NCI-H82 (cell line): ENCODE measurements at places on chromosomes 13 and 19.

DNA sequence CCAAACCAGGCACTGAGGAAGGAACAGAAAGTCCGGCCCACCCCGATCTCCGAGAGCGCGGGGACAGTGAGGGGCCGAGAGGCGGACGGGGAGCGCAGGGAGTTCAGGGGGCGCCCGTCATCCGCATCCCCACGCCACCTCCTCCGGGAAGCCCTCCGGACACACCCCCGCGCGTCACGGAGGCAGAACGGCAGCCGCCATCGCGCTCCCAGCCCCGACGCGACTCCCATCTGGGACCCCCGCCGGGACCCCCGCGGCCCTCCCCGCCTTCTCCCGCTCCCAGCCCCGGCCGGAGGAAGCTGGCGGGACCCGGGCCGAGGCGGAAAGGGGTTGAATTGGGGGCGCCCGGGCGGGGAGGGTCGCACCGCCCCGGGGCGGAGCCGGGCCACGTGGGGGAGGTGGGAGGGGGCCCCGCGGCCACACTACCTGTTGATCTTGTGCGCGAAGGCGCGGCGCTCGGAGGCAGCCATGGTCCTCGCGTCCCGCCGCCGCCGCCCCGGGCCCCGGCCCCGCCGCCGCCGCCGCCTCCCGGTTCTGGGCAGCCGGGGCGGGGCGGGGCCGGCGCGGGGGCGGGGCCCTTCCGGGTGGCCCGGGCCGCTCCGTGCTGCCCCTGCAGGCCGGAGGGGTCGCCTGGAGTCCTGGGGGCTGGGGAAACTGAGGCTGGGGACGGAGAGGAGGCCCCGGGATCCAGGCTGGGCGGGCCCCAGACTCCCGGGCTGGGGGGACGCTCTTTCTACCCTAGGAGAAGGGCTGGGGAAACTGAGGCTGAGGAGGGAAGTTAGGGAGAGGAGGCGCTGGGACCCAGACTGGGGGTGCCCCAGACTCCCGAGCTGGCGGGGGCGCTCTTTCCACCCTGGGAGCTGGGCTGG, at the start of gene DOCK6:
Gene DOCK6, minus strand, starts transcription at position 554 of the 869 bp plus-strand sequence. Its CDS starts 84 bp downstream, at position 470.
- DNase-seq = no peak

DNA sequence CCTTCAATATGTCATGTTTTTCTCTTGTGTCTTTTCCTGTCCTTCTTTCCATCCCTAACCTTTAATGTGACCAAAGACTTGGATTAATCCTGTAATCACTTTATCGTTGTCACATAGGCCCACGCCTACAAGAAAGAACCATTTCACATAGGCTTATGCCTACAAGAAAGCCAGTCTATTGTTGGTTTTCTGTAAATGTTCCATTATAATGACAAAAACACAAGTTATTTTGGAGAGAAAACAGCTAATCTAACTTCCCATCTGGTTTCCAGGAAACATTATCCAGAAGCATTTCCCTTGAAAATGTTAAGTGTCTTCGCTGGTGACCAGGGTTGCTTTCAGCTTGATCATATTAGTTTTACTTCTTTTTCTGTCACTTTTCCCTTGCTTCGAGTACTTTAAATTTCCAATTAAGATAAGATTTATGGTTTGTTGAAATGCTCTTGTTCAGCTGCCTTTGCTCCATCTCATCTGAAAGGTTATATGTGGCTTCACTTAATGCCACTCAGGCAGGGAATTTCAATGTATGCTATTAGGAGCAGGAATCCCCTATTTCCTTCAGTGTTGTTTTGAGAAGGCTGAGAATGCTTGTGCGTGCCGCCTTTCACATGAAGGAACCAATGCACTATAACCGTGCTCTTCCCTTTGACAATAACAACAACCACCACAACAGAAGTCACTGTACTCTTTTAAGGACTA, 708.2 kb downstream of the EFNB2 start:
- no peak for DNase-seq

GRCh38 chr19:50377051-50377461, 799 bp downstream of the NR1H2 start:
- peak; percentile 69 for DNase-seq

GRCh38 chr13:84497613-84498012, 615.3 kb upstream of the SLITRK1 start:
- peak; percentile 43 for DNase-seq

DNA sequence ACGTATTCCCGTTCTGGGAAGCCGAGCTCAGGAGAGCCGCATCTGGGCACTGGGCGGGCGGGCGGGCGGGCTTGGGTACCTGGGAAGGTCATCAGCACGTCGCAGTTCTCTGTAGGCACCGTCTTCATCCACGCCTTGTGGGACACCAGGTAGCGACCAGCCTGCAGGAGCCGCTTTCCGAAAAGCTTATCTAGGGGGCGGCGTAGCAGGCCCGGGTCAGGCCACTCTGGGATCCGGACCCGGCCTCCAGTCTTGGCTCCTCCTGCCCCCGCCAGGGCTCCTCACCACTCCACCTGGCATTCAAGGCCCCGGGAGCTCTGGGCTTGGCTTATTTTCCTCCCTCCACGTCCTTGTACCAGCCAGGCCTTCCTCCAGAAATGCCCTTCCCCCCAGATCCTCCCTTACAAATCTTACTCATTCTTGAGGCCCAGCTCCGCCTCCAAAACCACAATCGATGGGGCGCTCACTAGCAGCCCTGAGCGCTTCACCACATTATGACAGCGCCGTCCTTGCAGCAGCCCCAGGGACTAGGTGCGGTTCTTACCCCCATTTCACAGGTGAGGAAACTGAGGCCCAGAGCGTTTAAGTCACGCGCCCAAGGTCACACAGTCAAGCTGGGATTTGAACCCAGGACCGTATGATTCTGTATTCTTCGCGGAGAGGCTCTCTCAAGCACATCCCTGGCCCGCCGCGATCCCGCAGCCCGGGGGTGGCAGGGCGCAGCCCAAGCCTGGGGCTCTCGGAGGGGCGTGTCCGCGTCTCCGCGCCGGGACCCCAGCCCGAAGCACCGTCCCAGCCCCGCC, 843 bp downstream of the ANO8 start:
- DNase-seq = peak; percentile 56

DNA sequence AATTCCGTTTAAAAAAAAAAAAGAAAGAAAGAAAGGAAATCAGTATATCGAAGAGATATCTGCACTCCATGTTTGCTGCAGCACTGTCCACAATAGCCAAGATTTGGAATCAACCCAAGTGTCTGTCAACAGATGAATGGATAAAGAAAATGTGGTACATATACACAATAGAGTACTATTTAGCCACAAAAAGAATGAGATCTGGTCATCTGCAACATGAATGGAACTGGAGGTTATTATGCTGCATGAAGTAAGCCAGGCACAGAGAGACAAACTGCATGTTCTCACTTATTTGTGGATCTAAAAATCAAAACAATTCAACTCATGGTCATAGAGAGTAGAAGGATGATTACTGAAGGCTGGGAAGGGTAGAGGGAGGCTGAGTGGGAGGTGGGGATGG, 16.3 kb downstream of the ZNF565 start:
- no peak for DNase-seq

DNA sequence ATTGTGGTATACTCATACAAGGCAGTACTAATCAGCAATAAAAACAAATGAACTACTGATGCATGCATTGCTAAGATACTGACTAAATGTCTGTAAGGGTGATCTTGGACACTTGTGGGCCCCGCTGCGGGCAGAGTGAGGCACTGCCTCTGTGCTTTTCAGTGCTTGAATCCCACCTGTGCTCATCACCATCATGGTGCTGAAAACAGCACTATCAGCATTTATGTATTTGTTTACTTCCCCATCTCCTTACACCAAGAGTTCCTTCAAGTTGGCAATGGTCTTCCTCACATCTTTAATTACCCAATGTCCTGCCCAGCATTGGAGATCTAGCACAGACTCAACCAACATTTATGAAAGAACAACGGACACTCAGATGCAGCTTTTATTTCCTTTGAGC, 193.7 kb upstream of the RFC3 start:
- peak; percentile 76 for DNase-seq

DNA sequence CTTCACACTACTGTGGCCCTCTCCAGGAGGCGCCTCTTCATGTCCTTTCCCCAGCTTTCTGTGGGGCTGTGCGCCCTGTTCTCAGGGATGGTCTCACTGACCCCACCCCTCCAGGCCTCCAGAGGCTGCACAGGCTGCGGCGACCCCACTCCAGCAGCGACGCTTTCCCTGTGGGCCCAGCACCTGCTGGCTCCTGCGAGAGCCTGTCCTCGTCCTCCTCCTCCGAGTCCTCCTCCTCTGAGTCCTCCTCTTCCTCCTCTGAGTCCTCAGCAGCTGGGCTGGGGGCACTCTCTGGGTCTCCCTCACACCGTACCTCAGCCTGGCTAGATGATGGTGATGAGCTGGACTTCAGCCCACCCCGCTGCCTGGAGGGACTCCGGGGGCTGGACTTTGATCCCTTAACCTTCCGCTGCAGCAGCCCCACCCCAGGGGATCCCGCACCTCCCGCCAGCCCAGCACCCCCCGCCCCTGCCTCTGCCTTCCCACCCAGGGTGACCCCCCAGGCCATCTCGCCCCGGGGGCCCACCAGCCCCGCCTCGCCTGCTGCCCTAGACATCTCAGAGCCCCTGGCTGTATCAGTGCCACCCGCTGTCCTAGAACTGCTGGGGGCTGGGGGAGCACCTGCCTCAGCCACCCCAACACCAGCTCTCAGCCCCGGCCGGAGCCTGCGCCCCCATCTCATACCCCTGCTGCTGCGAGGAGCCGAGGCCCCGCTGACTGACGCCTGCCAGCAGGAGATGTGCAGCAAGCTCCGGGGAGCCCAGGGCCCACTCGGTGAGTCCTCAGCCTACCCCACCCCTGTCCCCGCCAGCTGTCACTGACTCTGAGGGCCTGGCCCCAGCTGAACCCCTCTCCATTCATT, 11.2 kb downstream of the ARHGAP33 start:
- peak; percentile 50 for DNase-seq

DNA sequence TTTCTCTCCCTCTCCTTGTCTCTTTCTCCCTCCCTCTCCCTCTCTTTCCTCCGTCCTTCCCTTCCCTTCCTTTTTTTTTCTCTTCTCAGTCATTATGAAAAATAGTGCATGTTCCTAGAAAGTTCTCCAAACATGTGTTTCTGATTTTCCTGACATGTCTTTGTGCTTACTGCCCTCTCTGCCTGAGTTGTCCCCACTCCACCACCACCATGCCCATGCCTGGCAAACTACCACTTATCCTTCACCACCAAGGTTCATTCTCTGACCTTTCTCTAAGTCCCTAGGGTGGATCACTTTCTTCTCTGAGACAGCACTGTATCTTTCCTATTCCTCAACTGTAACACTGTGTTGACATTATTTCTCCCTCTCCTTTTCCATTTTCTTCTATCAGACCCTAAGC, 98.2 kb downstream of the LACC1 start:
- no peak for DNase-seq

DNA sequence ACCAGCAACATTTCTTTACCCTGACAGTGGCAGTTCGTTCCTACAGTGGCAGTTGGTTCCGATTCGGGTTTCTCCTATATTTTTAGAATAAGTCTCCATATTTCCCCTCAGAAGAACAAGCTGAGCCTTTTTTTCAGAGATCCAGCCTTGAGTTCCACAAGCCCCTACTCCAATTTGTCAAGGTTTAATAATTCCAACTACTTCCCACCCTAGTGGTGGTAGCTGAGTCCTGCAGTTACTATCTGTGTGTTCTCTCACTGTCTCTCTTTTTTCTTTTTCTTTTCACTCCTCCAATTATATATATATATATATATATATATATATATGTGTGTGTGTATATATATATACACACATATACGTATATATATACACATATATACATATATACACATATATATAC, 1347.3 kb downstream of the PCDH9 start:
- DNase-seq = peak; percentile 10

DNA sequence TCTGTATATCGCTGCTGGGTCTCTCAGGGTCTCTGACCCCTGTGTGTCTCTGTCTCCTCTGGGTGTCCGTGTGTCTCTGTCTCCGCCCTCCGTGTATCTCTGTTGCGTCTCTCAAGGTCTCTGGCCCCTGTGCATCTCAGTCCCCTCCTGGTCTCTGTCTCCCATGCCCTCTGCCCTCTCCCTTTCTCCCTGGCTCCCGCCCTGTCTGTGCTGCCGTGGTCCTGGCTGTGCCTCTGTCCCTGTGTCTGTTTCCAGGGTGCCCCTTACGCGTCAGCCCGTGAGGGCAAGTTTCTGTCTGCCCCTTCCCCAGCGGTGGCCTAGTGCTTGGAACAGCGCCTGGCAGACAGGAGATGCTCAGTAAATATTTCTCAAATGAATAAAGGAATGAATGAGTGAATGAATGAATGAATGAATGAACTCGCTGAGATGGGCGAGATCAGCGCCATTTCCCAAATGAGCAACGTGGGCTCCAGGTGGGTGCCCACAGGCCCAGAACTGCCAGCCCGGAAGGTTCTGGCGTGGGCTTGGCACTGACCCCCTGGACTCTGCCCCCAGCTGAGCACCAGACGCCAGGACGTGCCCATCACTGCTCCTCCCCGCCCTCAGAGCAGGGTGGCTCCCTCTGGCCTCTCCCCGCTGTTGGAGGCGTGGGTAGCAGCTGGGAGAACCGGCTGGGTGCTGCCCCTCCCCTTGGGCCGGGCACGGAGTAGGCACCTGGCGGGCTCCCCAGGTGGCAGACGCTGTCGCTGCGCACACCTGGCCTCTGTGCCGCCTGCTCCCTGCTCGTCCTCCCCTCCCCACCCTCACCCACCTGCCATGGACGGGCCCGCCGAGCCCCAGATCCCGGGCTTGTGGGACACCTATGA, at the start of gene SULT2B1:
Gene SULT2B1, plus strand, starts transcription at position 736 of the 866 bp plus-strand sequence. Its CDS starts 81 bp downstream, at position 817.
- DNase-seq = no peak

GRCh38 chr13:35557475-35557874, 81.0 kb upstream of the MAB21L1 start:
- no peak for DNase-seq

- DNase-seq = no peak
These were observed 330.2 kb downstream of the TEX29 start for GRCh38 chr13:111650626-111651025.

- DNase-seq = peak; percentile 66
These were observed 55.2 kb downstream of the VWA8 start for GRCh38 chr13:41905600-41906254.

GRCh38 chr13:49071341-49071937, 95.7 kb downstream of the FNDC3A start:
- DNase-seq = no peak

DNA sequence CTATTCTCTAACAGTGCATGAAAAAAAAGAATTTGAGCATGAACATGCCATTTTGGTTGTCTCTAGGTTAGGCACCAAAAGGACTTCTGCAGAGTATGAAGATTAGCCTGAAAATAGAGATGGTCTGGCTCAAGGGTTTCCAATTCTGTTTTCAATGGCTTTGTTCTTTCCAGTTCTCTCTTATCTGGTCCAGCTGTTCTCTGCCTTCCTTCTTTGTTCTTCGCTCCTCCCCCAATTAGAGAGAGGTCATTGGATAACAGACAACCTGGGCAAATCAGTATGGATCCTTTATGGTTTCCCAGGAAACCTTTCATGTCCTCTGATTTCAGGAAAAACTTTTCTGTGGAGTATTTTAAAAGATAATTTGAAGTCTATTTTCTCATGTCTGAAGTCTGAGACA, 623.4 kb downstream of the PCDH17 start:
- peak; percentile 32 for DNase-seq

- DNase-seq = no peak
These were observed 32.2 kb downstream of the ANKRD27 start for GRCh38 chr19:32642771-32643170.

GRCh38 chr13:33263484-33263883, 22.1 kb downstream of the STARD13 start:
- no peak for DNase-seq
